ENCODE measurements at places on chromosomes 7 and 10.
A peak's percentile ranks its signal among the peaks of the same experiment; 100 is the strongest.

- H3K27me3 ChIP-seq: no peaks in the 10 kb centered on the region
- DNase-seq: peak; percentile 93
- H3K4me3 ChIP-seq: peak overlapping the region; percentile 52
- H3K27ac ChIP-seq: peak overlapping the region; percentile 77
- H3K4me1 ChIP-seq: peaks cover 38% of the 10 kb centered on the region
Measured at GRCh38 chr10:102673819-102674511, 29.7 kb downstream of the TRIM8 start.

GRCh38 chr7:95531605-95532219, 46.0 kb downstream of the ASB4 start:
- no peaks in the 10 kb centered on the region for H3K36me3 ChIP-seq
- H3K4me3 ChIP-seq: no peak overlapping the region
- no peak for DNase-seq
- no peaks in the 10 kb centered on the region for H3K27me3 ChIP-seq
- peaks cover 7% of the 10 kb centered on the region for H3K4me1 ChIP-seq

GRCh38 chr7:102044984-102045673, 227.7 kb downstream of the CUX1 start:
- H3K27me3 ChIP-seq: no peaks in the 10 kb centered on the region
- peak overlapping the region; percentile 77 for H3K27ac ChIP-seq
- peak; percentile 78 for DNase-seq
- H3K4me1 ChIP-seq: peaks cover 30% of the 10 kb centered on the region
- peaks cover 23% of the 10 kb centered on the region for H3K36me3 ChIP-seq

DNA sequence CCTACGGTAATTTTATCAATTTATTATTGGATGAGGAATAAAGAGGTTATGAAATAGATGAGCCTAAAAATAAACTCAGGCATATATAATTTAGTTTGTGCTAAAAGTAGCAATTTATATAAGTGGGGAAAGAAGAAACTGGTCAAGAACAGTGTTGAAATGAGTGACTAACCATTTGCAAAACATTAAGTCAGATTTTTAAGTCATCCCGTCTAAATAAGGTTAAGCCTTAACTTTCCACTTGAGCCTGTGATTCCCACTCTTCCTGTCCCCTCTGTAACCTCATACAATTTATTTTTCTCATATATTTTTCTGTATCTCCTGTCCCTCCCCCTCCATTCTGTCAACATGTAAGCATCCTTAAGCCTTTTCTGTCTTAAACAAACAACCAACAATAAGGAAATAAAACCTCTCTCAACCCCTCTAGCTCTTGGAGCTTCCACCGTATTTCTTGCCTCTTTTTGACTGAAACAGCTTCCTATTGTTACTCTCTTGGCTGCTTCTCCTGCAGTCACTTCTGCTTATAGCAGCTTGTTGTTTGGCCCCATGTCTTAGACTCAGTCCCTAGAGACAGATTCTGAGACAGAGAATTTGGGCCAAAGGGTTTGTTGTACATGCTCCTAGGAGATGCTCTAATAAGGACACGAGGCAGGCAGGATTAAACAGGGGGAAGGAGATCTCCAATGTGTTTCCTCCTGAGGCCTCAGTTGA, 109.7 kb downstream of the GNAI1 start:
- H3K27me3 ChIP-seq: no peaks in the 10 kb centered on the region
- H3K4me3 ChIP-seq: no peak overlapping the region
- no peak for DNase-seq
- H3K27ac ChIP-seq: no peak overlapping the region

- no peak overlapping the region for H3K4me3 ChIP-seq
- no peaks in the 10 kb centered on the region for H3K36me3 ChIP-seq
- H3K27ac ChIP-seq: no peak overlapping the region
- no peak for DNase-seq
Measured at GRCh38 chr10:62183857-62184795, 84.5 kb downstream of the RTKN2 start.

DNA sequence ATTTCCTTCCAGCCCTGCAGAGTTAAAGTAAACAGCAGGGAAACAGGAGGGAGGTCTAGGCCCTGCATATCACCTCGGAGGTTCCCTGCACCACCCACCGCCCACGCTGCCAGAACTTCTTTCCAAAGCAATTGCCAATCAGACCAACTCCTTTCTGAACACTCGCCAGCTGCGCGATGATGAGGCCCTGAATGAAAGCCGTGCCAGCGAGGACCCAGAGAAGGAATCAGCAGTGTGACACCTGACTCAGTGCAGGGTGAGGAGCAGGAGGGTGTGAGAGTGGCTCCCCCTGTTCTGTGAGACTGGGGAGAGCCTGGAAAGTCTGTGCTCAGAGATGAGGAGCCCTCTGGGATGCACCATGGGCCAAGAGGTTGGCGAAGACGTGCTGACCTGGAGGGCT, 3.3 kb upstream of the TCERG1L start:
- no peak overlapping the region for H3K4me3 ChIP-seq
- H3K27me3 ChIP-seq: no peaks in the 10 kb centered on the region
- H3K36me3 ChIP-seq: no peaks in the 10 kb centered on the region
- H3K4me1 ChIP-seq: no peaks in the 10 kb centered on the region
- no peak for DNase-seq

DNA sequence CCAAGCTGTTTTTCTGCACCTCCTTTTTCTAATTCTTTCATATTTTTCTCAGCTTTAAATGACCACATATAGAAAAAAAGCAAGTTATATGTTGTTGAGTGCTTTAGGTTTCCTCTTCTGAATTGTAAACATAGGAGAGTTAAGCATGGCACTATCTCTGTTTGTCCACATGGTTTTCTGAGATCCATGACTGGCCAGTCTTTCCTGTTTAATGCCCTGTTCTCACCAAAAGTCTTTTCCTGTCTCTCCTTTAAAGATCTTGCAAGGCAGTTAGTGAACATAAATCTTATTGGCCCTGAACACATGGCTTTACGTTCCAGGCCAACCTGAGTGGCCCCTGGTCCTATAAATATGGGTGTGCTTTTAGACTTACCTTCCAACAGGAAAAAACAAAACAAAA, 19.4 kb downstream of the TRPV5 start:
- peaks cover 9% of the 10 kb centered on the region for H3K27me3 ChIP-seq
- H3K27ac ChIP-seq: no peak overlapping the region
- DNase-seq: no peak
- no peaks in the 10 kb centered on the region for H3K4me1 ChIP-seq
- no peaks in the 10 kb centered on the region for H3K36me3 ChIP-seq

DNA sequence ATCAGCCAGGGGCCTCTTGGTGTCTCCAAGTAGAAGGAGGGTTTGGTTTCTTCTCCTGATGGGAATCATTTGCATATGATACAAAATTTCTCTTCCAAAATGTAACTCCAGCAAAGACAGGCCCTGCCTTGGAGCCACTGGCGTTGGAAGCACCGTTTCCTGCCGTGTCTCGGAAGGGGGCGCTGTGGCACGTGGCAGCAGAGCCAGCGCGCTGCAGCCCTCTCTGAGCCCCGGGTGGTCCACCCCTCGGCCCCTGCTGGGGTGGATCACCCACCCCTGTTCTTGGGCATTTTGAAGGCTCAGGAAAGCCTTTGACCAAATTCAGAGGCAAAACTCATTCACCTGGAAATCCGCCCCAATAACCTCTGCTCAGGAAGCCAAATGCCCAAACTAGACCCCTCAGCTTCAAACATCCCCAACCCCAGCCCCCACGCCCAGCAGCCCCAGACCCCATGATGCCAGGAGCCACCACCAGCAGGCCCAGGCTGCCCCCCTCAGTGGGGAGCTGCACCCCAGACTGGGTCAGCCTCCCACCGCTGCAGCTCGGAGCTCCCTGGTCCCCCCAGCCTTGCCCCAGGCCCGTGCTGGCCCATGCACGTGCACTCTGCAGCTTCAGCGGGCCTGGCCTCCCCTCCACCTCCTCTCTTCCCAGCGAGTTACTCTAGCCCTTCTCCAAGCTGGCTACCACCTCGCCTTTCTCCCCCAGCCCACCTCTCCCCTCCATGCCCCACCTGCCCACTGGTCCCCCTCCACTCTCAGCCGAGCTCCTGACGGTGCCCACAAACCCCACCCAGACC, 29.5 kb upstream of the ELFN1 start:
- no peaks in the 10 kb centered on the region for H3K4me1 ChIP-seq
- H3K27ac ChIP-seq: no peak overlapping the region
- no peak overlapping the region for H3K4me3 ChIP-seq
- no peaks in the 10 kb centered on the region for H3K36me3 ChIP-seq
- no peaks in the 10 kb centered on the region for H3K27me3 ChIP-seq
- DNase-seq: no peak

GRCh38 chr7:14999331-14999730, 96.8 kb upstream of the DGKB start:
- no peaks in the 10 kb centered on the region for H3K36me3 ChIP-seq
- H3K4me3 ChIP-seq: no peak overlapping the region
- DNase-seq: no peak
- no peaks in the 10 kb centered on the region for H3K27me3 ChIP-seq

DNA sequence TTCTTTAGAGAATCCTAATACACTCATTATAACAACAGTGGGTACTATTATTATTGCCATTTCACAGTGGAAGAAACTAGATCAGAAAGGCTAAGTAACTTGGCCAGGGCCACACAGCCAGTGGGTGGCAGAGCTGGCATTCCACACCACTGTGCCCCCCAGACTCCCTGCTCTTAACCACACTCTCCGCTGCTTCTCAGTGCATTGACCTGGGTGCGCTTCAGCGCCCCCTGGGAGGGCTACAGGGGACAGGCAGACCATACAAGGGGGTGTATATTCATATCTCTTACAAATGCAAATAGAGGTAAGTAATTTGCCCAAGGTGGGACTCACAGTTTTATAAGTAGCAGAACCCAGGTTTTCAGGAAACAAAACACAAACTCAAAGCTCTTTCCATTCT, 77.0 kb upstream of the NMT2 start:
- no peaks in the 10 kb centered on the region for H3K36me3 ChIP-seq
- no peak overlapping the region for H3K4me3 ChIP-seq
- no peak overlapping the region for H3K27ac ChIP-seq
- DNase-seq: peak; percentile 56

DNA sequence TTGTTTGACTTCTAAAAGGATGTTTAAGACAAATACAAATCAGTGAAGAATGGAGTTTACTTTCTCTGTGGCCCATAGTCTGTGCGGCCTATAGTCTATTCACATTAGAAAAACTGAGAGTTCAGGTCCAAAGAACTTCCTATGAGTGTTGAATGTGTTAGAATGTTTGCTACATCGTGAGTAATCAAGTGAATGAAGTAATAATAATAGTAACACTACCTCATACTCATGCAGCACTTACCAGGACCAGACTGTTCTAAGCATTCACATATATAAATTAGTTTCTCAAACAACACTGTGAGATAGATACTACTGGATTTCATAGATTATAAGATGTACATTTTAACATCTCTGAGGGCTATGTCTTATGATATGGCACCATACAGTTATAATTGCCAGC, 70.4 kb downstream of the RALA start:
- H3K27me3 ChIP-seq: no peaks in the 10 kb centered on the region
- no peaks in the 10 kb centered on the region for H3K4me1 ChIP-seq
- peaks cover 58% of the 10 kb centered on the region for H3K36me3 ChIP-seq
- H3K27ac ChIP-seq: no peak overlapping the region

DNA sequence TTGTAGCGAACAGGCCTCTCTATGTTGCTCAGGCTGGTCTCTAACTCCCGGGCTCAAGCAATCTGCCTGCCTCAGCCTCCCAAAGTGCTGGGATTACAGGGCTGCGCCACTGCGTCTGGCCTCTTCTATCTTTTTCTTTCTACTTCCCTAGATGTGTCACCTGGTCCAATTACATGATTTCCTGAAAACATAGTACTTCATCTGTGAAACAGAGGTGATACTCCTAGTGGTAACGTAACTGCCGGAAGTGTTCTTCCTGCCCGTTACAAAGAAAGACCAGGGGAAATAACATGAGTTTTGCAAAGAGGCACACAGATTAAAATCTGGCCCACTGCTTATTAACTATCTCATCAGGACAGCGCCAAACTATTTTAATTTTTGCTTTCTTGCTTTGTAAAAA, 18.4 kb upstream of the HGF start:
- no peaks in the 10 kb centered on the region for H3K27me3 ChIP-seq
- H3K36me3 ChIP-seq: no peaks in the 10 kb centered on the region
- no peaks in the 10 kb centered on the region for H3K4me1 ChIP-seq
- no peak for DNase-seq
- no peak overlapping the region for H3K4me3 ChIP-seq

DNA sequence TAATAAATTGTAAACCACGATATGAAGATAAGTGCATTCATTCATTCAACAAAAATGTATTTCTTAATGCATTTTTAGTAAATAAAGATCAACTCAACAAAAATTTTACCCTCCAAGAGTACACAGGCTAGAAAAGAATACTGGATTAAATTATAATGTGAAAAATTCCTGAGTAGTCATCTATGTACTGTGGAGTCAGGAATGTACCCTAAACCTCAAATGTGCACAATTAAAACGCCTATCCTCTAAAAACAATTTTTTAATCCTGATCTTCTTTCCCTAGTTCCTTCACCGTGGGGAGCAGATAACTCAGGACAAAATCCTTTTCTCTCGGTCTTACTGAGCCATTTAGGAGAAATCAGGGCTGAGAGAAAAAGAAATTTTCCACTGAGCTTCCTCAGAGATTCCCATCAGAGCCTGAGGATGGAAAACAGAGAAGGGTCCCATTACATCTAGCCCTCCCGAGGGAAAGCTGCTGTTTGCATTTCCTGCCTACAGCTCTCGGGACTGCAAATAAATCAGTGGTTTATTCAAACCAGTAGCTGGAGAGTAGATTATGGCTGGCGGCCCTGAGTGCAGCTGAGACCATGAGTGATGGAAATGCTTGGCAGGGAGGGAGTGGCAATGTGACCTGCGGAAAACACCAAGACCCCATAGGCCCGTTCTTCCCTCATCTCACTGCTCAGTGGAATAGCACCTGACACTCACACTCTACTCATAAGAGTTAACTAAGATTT, 7.4 kb downstream of the TAS2R40 start:
- no peaks in the 10 kb centered on the region for H3K4me1 ChIP-seq
- no peak overlapping the region for H3K27ac ChIP-seq
- H3K4me3 ChIP-seq: no peak overlapping the region
- H3K27me3 ChIP-seq: no peaks in the 10 kb centered on the region

DNA sequence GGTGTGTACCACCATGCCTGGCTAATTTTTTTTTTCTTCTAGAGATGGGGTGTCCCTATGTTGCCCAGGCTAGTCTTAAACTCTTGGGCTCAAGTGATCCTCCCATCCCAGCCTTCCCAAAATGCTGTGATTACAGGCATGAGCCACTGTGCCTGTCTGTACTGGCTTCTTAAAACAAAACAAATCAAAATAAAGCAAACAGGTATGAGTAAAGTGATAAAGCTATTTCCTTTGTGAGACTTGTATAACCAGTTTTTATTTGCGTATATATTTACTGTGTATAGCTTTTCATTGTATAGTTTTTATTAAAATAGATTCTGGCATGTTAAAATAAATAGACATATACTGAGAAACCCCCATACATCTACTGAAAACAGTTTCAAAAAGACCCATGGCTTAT, 14.3 kb downstream of the LCOR start:
- no peaks in the 10 kb centered on the region for H3K27me3 ChIP-seq
- no peak overlapping the region for H3K27ac ChIP-seq
- H3K4me3 ChIP-seq: no peak overlapping the region
- no peaks in the 10 kb centered on the region for H3K36me3 ChIP-seq
- no peaks in the 10 kb centered on the region for H3K4me1 ChIP-seq

- H3K4me1 ChIP-seq: peaks cover 9% of the 10 kb centered on the region
- no peaks in the 10 kb centered on the region for H3K36me3 ChIP-seq
- H3K27ac ChIP-seq: no peak overlapping the region
- peak; percentile 26 for DNase-seq
Measured at GRCh38 chr7:128236924-128237586, 4.0 kb upstream of the LEP start.

GRCh38 chr7:140771826-140772225, 75.3 kb downstream of the NDUFB2 start:
- no peaks in the 10 kb centered on the region for H3K27me3 ChIP-seq
- H3K36me3 ChIP-seq: peaks cover 56% of the 10 kb centered on the region
- H3K27ac ChIP-seq: no peak overlapping the region
- no peak for DNase-seq
- H3K4me3 ChIP-seq: no peak overlapping the region

Measured in DND-41 (cell line).